ENCODE measurements at places on chromosomes 5 and 9. TPM values are rescaled to one million over a fixed set of nuclear protein-coding genes. Genes with fewer than 3 reads are reported as not detected.

Gene SOHLH1
- total RNA-seq, result not detected

DNA sequence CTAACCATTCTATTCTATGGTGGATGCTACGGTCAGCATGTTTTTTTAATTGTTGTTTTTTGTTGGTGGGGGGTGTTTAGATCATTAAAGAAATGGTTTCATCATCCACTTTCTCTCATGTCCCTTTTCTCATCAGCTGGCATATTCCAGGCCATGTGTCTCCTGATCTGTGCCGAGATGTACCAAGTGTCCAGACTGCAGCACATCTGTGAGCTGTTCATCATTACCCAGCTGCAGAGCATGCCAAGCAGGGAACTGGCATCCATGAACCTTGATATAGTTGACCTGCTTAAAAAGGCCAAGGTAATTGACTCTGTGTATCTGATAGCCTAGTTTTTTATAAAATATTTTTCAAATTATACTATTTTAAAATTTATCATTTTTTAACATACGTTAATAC, 38.9 kb downstream of the GLRX start:
- no peaks in the 10 kb centered on the region for H3K36me3 ChIP-seq
- no peaks in the 10 kb centered on the region for H3K4me1 ChIP-seq
- H3K4me3 ChIP-seq, result no peak overlapping the region
- no peak for DNase-seq

DNA sequence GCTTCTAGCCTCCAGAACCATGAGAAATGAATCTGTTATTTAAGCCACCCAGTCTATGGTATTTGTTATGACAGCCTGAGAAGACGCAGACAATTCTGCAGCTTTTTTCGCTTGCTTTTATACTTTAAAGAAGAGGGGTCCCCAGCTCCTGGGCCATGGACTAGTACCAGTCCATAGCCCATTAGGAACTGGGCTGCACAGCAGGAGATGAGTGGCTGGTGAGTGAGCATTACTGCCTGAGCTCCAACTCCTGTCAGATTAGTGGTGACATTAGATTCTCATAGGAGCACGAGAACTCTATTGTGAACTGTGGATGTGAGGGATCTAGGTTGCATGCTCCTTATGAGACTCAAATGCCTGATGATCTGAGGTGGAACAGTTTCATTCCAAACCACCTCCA, 151.7 kb downstream of the PTTG1 start:
- H3K27ac ChIP-seq, result no peak overlapping the region
- H3K4me3 ChIP-seq, result no peak overlapping the region
- H3K36me3 ChIP-seq, result no peaks in the 10 kb centered on the region
- no peaks in the 10 kb centered on the region for H3K27me3 ChIP-seq
- no peak for DNase-seq
- H3K4me1 ChIP-seq, result no peaks in the 10 kb centered on the region

DNA sequence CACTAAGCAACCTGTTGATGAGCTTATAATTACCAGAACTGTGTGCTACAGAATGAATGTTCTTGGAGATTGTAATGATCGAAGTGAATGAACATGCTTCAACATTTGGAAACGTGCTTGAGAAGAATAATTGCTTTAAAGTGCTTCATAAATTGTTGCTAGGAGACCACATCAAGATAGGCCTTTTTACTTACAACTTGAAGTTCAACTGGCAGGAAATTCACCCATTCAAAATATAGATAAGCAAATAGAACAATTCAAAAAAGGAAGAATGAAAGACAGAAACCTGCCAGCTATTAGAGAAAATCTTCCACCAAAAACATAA, 38.0 kb upstream of the SLC44A1 start:
- no peaks in the 10 kb centered on the region for H3K27me3 ChIP-seq
- no peaks in the 10 kb centered on the region for H3K4me1 ChIP-seq
- DNase-seq, result no peak
- no peaks in the 10 kb centered on the region for H3K36me3 ChIP-seq
- no peak overlapping the region for H3K27ac ChIP-seq

GRCh38 chr5:73306741-73307275, 133.8 kb downstream of the TMEM174 start:
- no peak overlapping the region for H3K27ac ChIP-seq
- no peak overlapping the region for H3K4me3 ChIP-seq
- H3K36me3 ChIP-seq, result no peaks in the 10 kb centered on the region
- no peaks in the 10 kb centered on the region for H3K4me1 ChIP-seq
- H3K27me3 ChIP-seq, result no peaks in the 10 kb centered on the region
- DNase-seq, result no peak

GRCh38 chr5:54646356-54647101, 129.0 kb downstream of the SNX18 start:
- H3K4me3 ChIP-seq, result peak overlapping the region; percentile 44
- H3K27me3 ChIP-seq, result no peaks in the 10 kb centered on the region
- H3K4me1 ChIP-seq, result peaks cover 44% of the 10 kb centered on the region
- H3K27ac ChIP-seq, result peak overlapping the region; percentile 64

Gene CCDC180
- 3.3 TPM for total RNA-seq

GRCh38 chr5:36369219-36369690, 67.6 kb upstream of the RANBP3L start:
- no peaks in the 10 kb centered on the region for H3K4me1 ChIP-seq
- H3K27ac ChIP-seq, result no peak overlapping the region
- no peaks in the 10 kb centered on the region for H3K36me3 ChIP-seq
- DNase-seq, result no peak

DNA sequence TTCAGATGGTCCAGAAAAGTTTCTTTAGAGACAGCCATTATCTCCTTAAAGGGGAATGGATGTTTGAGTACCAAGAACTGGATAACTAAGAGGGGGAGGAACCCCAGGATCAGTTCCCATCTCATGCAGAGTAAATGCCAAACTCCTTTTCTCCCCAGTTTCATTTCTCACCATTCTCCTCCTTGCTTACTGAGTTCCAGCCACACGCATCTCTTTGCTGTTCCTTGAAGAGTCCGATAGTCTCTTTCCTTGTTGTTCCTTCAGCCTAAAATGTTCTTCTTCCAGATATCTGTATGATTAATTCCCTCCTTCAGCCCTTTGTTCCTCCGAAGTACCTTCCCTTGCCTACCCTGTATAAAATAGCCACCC, 30.0 kb downstream of the KDM4C start:
- H3K4me1 ChIP-seq, result peaks cover 13% of the 10 kb centered on the region
- no peak overlapping the region for H3K4me3 ChIP-seq
- DNase-seq, result no peak
- no peaks in the 10 kb centered on the region for H3K27me3 ChIP-seq
- peaks cover 4% of the 10 kb centered on the region for H3K36me3 ChIP-seq
- H3K27ac ChIP-seq, result no peak overlapping the region

DNA sequence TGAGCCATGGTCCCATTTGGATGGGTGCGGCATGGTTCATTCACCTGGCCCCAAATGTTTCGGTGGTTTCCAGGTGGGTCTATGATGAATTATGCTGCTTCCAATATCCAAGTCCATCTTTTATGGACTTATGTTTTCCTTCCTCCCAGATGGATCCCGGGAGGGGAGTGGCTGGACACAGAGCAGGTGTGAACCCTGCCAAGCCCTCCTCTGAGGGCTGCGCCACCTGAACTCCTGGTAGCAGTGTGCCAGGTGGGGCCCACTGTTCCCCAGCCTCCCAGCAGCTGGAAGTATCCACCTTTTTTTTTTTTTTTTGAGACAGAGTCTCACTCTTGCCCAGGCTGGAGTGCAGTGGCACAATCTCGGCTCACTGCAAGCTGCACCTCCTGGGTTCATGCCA, 42.9 kb downstream of the WNK2 start:
- no peaks in the 10 kb centered on the region for H3K36me3 ChIP-seq
- DNase-seq, result no peak
- H3K27ac ChIP-seq, result no peak overlapping the region
- no peaks in the 10 kb centered on the region for H3K4me1 ChIP-seq
- no peak overlapping the region for H3K4me3 ChIP-seq
- H3K27me3 ChIP-seq, result no peaks in the 10 kb centered on the region

DNA sequence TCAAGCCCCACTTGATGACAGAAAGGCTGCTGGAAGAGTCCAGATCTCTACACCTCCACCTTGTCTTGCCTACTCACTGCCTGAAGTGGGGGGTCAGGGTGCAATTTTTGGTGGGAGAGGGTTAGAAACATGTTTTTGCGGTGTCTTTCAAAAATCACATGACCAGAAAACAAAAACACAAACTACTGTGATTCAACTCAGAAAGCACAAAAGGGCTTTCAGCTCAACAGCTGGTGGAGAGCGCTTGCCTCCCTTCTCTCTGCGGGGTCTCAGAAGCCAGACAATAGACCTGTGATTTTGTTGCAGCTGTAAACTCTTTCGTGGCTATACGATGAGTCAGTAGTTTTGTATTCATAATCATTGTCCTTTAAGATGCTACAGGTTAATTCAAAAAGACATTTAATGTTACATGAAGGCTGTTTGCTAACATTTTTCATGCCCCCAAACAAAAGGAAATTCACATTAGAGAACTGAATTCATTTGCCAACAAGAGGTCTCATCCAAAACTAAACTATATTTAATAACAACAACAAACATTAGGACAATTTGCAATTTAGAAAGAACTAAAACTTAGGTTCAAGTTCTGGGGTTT, 172.6 kb upstream of the RAI14 start:
- no peaks in the 10 kb centered on the region for H3K4me1 ChIP-seq
- no peaks in the 10 kb centered on the region for H3K27me3 ChIP-seq
- no peak for DNase-seq
- H3K27ac ChIP-seq, result no peak overlapping the region
